ENCODE measurements at places on chromosomes 12 and 14. TPM values are rescaled to one million over a fixed set of nuclear protein-coding genes. Genes with fewer than 3 reads are reported as not detected.

The HOXC10 gene
- total RNA-seq, result 2.7 TPM

The DDX55 gene
- total RNA-seq, result 36.8 TPM

The PRKAB1 gene
- 35.9 TPM for total RNA-seq

The RPL10L gene
- not detected for total RNA-seq

The RIMBP2 gene
- not detected for total RNA-seq

The CCDC63 gene
- not detected for total RNA-seq

The IGF1 gene
- total RNA-seq, result not detected

The NEMP1 gene
- total RNA-seq, result 21.3 TPM

The CIDEB gene
- 0.14 TPM for total RNA-seq

The CEP170B gene
- 22.1 TPM for total RNA-seq

The HOTAIR gene
- 0.16 TPM for total RNA-seq

The GZMH gene
- total RNA-seq, result not detected

The TMCC3 gene
- total RNA-seq, result 1.0 TPM

The STAB2 gene
- not detected for total RNA-seq

The GPR84 gene
- total RNA-seq, result not detected
